ENCODE measurements at places on chromosomes 13 and 19.
A peak's percentile ranks its signal among the peaks of the same experiment; 100 is the strongest.

GRCh38 chr19:55339889-55340783 is 460 bp downstream of the KMT5C start:
- DNase-seq = no peak

DNA sequence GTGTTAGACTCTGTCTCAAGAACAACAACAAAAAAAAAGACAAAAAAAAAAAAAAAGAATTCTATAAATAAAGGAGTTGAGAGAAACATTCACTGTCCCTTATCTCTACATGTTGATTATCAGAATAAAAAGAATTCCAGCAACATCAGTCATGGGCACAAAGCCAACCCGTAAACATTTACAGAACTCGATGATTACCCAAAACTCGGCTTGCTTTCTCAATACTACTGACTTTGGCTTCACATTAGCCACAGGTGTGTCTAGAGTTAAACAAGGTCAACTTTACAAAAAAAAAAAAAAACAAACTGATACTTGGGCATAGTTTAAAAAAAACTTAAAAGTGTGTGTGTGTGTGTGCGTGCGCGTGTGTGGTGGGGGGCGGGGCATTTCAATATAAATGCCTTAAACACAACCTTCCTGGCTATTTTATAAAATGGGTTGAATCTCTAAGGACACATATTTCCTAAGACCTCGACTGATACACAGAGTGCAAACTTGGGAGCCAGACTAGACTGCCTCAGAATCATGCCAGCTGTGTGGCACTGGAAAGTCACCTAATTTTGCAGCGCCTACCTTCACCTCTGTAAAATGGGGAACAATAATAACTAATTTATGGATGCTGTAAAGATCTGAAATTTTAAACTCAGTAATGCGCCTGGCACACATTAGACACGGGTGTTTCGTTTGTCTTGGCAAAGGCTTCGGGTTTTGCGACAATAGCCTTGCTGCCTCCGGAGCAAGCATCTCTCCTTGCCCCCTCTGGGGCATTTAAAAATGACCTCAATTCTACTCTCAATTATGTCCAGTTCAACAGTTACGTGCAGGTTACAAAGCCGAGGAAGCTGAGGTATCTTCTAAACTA is 922 bp downstream of the EBPL start:
- DNase-seq = no peak

DNA sequence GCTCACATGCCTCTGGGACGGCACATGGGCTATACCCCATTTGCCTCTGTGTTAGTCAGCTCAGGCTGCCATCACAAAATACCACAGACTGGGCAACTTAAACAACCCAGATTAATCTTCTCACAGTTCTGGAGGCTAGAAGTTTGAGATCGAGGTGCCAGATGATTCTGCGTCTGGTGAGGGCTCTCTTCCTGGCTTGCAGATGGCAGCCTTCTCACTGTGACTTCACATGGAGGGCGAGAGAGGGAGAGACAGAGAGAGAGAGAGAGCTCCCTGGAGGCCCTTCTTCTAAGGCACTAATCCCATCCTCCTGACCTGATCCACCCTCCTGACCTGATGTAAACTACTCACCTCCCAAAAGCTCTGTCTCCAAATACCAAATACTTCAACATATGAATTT is 55.0 kb downstream of the GPR12 start:
- DNase-seq = no peak

DNA sequence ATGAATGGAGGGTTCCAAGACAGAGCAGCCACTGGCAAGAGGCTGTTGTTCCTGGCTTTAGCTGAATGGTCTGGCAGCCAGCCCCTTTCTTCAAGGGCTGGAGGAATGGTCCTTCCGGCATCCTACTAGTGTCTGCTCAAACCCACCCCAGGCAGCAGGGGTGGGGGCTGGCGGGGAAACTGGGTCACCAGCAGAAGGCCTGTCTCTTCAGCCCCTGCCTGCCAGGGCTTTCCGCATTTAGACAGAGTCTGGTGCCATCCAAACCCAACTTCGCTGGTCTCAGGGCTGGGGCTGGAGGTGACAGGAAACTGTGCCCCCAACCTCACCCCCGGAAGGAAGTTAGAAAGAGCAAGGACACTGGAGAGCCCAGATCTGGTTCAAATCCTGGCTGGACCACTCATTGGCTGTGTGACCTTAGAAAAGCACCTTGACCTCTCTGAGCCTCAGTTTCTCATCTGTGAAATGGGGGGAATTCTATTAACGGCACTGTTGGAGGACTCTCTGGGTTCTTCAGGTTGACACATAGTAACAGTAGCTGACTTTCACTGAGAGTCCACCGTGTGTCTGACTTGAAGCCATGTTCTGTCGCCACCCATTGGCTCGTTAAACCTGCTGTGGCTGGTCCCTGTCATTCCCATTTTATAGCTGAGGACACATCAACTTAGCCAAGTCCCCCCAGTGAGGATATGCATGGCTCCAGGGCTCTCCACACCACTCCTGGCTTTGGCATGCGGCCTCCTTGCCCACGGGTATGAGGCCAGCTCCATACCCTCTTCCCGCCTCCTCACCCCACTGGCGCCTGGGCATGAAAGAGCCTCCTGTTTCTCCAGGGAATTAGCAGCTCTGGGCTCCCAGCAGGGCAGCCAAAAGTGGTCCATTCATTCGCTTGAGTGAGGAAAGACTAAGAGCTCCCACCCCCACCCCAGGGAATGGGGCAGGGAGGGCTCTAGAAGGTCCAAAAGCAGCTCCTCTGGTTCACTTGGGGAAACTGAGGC is 2.5 kb upstream of the NR2C2AP start:
- DNase-seq = no peak

GRCh38 chr13:48192411-48192935 is 40.5 kb upstream of the ITM2B start:
- DNase-seq = no peak

- DNase-seq = no peak
These were observed 365.8 kb downstream of the MTUS2 start for GRCh38 chr13:29185926-29186325.

GRCh38 chr13:113589251-113589960 is 4.9 kb downstream of the TFDP1 start:
- no peak for DNase-seq

DNA sequence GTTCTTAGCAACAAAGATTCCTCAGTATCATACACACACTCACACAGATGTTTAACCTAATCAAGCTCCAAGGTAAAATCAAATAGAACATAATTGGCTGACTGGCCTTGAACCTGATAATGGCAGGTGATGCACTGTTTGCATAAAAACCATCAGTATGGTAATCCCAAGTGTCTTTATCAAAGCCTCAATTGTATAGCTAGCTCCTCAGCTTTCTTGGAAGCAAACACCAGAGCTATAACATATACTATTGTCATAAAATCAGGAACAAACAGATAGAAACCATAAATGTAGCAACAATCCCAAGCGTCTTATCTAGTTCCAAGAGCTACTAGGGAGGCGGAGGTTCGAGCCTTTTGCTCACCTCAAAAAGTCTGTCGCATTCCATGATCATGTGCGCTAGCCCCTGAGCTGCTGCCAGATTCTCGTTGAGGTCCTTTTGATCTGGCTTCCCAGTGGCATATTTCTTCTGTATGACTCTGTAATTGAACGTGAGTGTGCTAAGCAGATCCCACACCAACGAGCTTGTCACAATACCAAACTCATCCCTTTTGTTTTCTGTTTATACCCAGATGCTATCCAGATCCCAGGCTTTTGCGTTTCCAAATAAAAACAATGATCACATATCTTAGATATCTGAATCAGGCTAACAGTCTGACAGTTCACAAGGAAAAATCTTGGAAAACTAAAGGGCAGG is 95.3 kb downstream of the KL start:
- no peak for DNase-seq

- DNase-seq = no peak
These were observed 1.1 kb downstream of the VSTM2B start for GRCh38 chr19:29526730-29527499.

- no peak for DNase-seq
These were observed 11.8 kb downstream of the IL17D start for GRCh38 chr13:20715330-20715712.

DNA sequence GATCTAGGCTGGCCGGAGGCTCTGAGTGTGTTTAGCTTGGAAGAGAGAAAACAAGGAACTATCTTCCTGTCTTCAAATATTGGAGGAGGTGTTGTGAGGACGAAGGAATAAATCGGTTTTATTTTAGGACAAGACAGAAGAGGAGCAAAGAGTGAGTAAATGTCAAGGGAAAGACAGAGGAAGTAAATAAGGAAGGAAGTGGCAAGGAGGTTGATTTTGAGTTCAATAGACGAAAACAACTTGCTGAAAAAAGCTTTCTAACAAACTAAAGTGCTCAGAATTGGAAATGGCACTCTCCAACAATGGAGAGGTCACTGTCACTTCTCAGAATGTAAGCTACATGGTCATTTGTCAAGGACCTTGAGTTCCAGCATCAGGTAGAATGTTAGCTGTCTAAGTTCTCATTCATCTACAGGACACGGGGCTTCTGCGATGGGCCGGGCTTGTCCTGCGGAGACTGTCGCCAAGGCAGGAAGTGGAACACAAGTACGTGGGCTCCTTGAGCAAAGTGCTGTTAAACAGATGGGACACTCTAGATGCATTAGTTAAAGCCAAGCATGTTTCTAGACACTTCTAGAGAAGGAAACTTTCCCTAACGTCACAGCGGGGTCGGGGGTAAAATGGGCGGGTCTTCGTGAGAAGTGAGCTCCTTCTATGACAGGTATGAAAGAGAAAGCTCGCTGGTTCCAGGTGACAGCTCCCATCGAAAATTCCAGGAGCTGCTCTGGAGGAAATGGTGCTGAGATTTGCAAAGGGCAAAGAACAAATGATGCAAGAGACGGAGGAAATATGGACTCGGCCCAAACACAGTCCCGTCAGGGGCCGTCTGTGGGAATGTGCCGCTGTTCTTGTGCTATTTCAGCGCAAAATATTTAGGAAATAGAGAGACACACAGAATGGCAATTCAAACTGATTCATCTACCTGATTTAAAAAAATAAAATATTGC is 103.9 kb upstream of the UBL3 start:
- peak; percentile 37 for DNase-seq

GRCh38 chr13:72959643-72960042 is 99.2 kb upstream of the KLF5 start:
- DNase-seq = no peak

DNA sequence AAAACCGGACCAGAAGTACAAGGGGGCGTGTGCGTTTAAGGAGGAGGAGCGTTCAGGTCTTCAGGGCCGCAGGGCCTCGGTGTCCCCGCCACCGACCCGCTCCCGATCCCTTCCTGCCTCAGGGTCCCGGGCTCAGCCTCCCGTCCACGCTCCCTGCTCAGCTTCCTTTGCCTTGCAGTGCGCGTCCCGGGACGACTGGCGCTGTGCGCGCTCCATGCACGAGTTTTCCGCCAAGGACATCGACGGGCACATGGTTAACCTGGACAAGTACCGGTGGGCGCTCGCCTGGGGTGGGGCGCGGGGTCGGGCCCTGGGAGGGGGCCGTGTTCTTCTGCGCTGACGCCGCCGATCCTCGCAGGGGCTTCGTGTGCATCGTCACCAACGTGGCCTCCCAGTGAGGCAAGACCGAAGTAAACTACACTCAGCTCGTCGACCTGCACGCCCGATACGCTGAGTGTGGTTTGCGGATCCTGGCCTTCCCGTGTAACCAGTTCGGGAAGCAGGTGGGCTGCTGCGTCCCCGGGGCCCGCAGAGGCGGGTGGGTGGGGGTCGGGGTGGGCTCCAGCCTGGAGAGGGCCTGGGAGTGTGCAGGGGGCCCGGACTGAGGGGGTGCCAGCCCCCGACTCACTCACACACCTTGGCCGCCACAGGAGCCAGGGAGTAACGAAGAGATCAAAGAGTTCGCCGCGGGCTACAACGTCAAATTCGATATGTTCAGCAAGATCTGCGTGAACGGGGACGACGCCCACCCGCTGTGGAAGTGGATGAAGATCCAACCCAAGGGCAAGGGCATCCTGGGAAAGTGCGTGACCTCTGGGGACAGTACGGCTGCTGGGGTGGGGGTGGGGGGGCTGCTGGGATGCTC is 1.4 kb downstream of the GPX4 start:
- DNase-seq = no peak

DNA sequence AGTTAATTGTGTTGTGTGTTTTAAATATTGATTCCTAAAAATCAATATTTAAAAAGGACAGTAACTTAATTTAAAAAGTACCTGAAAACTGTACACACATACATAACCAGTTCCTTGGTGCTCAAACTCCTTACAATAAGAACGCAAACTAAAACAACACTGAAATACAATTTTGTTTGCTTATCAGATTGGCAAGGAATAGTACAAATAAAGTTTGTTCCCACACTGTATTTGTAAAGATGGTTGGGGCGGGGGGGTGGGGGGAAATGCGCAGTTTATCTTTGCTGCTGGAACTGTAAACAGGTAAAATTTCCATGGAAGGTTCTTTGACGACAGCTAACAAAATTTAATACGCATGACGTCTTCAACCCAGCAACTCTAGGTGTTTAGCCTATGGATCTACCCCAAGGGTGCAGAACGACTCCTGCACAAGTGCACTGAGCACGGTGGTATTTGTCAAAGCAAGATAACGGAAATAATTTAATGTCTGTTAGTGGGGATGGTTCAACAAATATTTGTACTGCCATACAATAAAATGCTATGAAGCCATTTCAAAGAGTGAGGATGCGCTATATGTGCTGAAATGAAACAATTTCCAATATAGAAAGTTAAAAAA is 96.5 kb downstream of the ING1 start:
- DNase-seq = no peak

All from activated CD4-positive, alpha-beta T cell treated with anti-CD3 and anti-CD28 coated beads, Interleukin-2, Interleukin-4, amounts not matched to agents 100 ng/mL and 50 ng/mL, durations not matched to agents 16 hours and 8 hours (primary cell).